ENCODE measurements at places on chromosomes 16 and 17.

GRCh38 chr17:5552841-5553240 is 31.5 kb downstream of the NLRP1 start:
- DNase-seq = no peak

- no peak for DNase-seq
Measured at GRCh38 chr17:51740531-51740930, 418.0 kb downstream of the CA10 start.

GRCh38 chr17:48137656-48138055 is 30.1 kb downstream of the SNX11 start:
- no peak for DNase-seq

DNA sequence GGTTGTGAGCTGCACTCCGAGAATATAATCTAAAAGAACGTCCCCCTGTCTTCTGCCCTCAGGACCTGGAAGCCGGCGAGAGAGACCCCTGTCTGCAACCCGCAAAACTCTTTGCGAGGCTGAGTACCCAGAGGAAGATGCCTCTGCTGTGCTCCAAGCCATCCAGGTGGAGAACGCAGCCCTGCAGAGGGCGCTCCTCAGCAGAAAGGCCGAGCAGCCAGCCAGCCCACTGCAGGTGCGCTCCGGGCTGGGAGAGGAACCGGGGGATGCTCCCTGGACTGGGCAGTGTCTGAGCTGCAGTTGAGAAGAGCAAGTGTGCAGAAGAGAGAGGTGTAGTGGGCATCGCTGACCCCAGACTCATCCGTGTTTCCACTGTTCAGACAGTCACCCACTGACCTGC is 148.3 kb downstream of the KATNIP start:
- DNase-seq = no peak

DNA sequence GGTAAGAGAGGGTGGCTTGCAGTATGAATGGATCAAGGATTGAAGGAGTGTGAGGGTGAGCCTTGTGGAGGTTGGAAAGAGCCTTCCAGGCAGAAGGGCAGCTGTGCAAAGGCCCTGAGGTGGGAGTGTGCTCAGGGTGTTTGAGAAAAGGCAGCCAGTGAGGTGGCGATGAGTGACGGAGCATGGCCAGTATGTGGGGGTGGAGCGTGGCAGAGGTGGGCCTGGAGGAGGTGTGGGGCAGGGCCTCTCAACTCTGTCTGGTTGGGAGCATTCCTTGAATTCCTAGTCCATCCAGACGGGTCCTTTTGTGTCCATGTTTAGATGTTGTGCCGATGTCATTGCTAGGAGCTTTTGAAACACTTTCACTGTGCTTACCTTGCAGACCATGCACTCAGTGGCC is 51.3 kb downstream of the EPN2 start:
- DNase-seq = no peak

All from hepatocyte (in vitro differentiated cells).